ENCODE measurements at places on chromosomes 1 and 21.

- DNase-seq, result no peak
These were observed 88.2 kb upstream of the SLC25A33 start for GRCh38 chr1:9451081-9451480.

DNA sequence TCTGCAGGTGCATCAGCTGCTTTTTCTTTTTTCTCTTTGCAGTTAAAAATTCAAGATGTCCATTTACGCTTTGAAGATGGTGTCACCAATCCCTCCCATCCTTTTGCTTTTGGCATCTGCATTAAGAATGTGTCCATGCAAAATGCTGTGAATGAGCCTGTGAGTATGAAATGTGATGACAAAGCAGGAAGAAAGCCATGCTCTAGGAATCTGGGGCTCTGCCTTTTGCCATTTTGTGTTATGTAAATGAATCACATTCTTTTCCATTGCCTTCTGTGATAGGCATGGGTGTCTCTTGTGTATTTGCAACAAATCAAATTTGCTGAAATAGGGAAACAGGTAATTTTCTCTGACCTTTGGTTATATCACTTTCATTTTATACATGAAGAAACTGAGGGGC lies 19.4 kb downstream of the VPS13D start:
- no peak for DNase-seq

GRCh38 chr21:38768471-38769063 lies 37.2 kb upstream of the ETS2 start:
- no peak for DNase-seq

GRCh38 chr1:164320790-164321731 lies 237.9 kb upstream of the PBX1 start:
- DNase-seq, result no peak

GRCh38 chr1:235632506-235633401 lies 16.8 kb downstream of the GNG4 start:
- DNase-seq, result peak; percentile 84

GRCh38 chr1:48654606-48655210 lies 122.0 kb downstream of the BEND5 start:
- no peak for DNase-seq

DNA sequence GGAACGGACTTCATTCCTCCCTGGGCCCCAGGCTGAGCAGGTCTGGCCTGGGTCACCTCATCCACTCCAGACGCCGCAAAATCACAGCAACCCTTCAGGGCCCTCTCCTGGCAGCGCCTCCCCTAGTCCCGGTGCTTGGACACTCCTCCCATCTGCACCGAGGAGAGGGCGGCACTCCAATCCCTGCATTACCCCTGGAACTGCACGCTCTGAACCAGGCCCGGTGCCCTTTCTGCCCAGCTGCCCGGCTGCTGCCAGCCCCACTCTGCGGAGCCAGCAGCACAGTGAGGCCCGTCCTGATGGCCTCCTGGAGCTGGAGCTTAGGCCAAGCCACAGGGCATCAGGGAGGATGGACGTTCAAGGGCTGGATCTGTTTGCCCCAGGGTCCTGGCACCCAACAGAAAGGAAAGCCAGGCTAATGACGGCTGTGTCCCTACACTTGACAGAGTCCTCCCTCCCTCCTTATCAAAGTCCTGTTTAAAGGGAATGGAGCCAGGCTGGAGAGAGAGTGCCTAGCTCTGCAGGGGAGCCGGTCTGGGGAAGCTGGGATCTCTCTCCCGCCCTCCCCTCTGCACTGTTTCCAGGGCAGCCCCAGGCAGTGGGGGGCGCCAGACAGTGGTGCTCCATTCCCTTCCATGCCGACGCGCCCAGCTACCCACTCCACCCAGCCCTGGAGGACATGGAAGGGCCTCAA lies 12.7 kb downstream of the COL6A2 start:
- no peak for DNase-seq

Measured in NCI-H2171 treated with DMSO at 0.1 percent for 48 hours (cell line).